ENCODE measurements at places on chromosomes 2 and 18. TPM values are rescaled to one million over a fixed set of nuclear protein-coding genes. Genes with fewer than 3 reads are reported as not detected.

IL1RL2 gene
- total RNA-seq: not detected

PLGLB1 gene
- not detected for total RNA-seq

DNA sequence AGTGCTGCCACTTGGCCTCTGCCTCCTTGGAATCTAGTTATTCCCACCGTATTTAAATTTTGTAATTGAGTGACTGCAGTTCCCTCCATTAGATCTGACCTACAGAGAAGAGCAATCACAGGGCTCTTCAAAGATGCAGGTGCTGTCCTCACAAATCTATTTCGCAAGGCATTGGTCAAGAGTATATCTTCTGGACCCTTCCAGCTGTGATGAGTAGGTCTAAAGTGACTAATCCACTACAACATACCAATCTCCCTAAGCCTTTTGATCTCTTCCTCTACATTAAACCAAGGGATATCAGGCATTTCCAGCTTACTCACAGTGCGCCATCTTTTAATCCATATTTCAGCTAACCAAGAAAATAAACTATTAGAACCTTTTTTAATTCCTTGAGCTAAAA lies 65.1 kb upstream of the COL3A1 start:
- DNase-seq: no peak

DNA sequence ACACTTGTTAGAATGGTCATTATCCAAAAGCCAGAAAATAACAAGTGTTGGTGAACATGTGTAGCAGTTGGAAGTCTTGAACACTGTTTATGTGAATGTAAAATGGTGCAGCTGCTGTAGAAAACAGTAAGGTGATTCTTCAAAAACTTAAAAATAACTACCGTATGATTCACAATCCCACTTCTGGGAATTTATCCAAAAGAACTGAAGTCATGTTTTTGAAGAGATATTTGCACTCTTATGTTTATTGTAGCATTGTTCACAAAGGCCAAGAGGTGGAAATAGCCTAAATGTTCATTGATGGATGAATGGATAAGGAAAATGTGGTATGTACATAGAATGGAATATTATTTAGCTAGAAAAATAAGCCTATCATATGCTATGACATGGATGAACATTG lies 6.3 kb upstream of the SPP2 start:
- no peak for DNase-seq
